ENCODE measurements at places on chromosomes 7 and 10.

- peak; percentile 18 for DNase-seq
These were observed 188.0 kb downstream of the GRID1 start for GRCh38 chr10:86178401-86179152.

- no peak for DNase-seq
These were observed 444.3 kb upstream of the VSTM2A start for GRCh38 chr7:54097886-54098285.

- no peak for DNase-seq
These were observed 51.4 kb downstream of the PKD1L1 start for GRCh38 chr7:47896809-47897423.

- no peak for DNase-seq
These were observed 76.6 kb downstream of the SUGCT start for GRCh38 chr7:40211276-40212003.
